Stimulated activated CD4-positive, alpha-beta T cell treated with anti-CD3 and anti-CD28 coated beads, Interleukin-12 subunit alpha, Interleukin-12 subunit beta, amount 100 ng/mL, for 24 hours (primary cell): ENCODE measurements at places on chromosomes 5 and 9.

DNA sequence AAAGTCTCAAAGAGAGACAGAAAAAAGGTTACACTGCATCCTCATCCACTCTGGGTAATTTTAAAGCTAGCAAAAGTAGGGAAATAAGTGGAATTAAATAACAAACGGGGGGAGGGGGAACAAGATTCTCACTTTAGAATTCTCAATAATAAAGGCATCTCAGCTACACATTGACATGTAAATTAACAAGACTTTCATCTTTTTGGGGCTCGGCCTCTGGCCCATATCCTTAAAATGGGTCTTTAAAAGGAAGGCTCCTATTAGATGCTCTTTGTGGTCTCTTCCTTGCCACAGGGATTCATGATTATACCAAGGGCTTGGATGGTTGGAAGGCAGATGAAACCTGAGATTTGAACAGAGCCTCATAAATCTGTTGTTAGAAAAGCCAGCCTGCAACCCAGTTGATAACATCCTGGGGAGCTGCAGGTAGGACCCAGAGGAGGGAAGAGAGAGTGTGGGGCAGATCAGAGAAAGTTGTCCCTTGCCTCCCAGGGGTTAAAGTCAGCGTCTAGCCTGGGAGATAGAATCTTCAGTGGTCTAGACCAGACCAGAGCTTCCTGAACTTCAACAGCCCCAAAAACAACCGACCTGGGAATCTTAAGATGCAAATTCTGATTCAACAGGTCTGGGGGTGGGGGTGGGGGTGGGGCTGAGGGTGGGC, 135.9 kb downstream of the GCNT1 start:
- no peak for DNase-seq

DNA sequence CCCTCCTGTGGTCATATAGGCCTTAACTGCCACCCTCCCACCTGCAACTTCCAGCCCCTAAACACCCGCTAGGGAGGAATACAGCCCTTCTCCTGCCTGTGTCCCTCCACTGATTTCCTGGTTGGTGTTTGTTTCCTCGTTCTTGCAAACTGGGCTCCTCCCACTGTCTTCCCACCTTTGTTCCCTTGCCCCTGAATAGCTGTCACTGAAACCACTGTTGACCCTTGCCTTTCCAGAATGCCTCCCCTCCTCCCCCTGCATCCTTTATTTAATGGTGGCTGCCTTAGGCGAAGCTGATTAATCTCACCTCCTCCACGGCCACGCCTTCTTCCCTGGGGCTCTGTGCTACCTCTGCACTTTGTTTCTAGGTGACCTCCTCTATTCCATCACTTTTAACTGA, 626.7 kb downstream of the BNC2 start:
- no peak for DNase-seq

GRCh38 chr5:168047043-168047668, 244.3 kb upstream of the WWC1 start:
- DNase-seq, result no peak

DNA sequence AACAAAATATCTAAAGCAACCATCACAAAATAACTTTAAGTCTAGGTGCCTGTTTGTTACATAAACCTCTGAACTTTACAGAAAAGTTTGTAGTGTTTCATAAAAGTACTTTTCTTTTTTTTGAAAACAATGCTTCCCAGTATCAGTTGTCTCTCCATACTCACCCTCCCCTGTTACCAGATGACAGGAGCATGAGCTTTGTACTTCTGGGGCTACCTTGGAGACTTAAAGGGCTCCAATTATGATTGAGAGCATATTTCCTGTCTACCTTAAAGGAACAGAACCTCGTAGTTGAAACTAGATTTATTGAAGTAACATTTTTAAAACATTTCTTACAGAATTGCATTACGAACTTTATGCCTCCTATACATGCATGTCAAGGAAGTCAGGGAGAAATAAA, 55.4 kb upstream of the PPP1R2B start:
- no peak for DNase-seq

DNA sequence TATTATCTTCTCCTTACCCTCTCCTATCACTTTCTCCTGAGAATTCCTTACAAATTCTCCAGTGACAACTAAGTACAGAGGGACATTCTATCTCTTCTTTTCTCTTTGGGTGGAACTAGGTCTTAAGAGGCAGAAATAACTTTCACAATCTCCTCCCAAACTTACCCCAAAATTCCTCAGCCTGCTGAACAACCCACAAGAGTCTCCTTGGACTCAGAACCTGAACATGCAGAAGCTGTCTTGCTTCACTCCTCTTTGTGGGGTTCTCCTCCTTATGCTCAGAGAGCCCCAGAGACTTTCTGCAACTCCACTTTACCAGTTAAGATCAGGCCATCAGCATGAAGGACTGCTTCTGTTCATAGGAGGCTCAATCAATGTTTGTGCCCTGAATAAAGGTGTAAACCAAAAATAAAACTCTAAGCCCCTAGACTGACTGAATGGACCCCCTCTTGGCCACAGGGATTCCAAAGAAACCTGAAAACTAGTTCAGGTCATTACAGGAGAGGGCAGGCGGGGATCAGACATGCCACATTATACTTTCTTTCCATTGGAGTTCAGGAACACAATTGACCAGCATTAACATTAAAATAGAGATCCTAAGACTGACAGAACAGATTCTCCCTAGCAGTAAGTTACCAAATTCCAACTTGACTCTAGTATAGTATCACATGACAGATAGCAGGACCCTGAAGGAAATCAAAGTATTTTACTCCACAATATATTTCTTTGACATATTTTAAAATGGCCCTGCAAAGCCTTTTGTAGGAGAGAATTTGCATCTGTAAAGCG, 179.7 kb upstream of the FBXL17 start:
- no peak for DNase-seq

DNA sequence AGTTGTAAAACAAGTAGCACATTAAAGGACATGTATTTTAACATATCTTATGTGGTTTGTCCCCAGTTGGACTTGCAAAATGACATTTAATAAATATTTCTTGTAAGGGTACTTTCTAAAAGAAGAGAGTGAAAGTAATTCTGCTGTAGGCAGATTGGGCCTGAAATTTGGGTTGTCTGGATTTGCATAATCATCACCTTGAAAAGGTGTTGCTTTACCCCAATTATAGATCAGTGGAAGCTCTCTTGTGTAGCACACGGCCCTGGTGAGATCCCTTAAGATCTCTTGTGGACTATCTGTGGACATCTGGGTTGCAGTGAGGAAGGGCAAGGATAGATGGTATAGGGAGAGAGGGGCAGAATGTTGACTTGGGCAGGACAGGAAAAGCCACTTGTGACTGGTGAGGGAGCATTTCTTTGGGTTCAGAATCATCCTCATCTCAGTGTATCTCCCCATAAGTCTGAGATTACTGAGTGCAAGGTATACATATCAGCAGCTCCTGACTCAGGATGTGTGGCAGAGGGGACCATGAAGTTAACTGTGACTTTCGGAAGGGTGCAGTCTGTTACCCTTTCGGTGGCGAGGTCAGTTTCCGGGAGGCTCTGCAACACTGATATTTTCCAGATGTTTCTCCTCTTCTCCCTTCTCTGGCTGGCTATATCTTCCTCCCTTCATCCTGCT, 2.0 kb upstream of the TNFAIP8 start:
- no peak for DNase-seq

- DNase-seq, result no peak
Measured at GRCh38 chr5:14153071-14153864, 10.1 kb downstream of the TRIO start.

GRCh38 chr5:80959768-80960442, at the start of gene RASGRF2:
RASGRF2 (plus strand) TSS chr5:80960363; CDS start chr5:80960739, 376 bp downstream.
- peak; percentile 20 for DNase-seq

DNA sequence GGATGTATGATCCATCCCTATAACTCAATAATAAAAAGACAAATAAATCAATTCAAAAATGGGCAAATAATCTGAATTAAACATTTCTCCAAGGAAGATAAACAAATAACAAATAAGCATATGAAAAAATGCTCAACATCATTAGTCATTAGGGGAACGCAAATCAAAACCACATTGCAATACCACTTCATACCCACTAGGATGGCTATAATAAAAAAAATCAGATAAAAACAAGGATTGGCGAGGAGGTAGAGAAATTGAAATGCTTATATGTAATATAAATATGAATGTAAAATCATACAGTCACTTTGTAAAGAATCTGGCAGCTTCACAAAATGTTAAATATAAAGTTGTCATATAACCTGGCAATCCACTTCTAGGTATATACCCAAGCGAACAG, 52.3 kb upstream of the TBCA start:
- DNase-seq, result no peak

GRCh38 chr5:107990881-107991810, 320.4 kb upstream of the EFNA5 start:
- DNase-seq, result no peak

DNA sequence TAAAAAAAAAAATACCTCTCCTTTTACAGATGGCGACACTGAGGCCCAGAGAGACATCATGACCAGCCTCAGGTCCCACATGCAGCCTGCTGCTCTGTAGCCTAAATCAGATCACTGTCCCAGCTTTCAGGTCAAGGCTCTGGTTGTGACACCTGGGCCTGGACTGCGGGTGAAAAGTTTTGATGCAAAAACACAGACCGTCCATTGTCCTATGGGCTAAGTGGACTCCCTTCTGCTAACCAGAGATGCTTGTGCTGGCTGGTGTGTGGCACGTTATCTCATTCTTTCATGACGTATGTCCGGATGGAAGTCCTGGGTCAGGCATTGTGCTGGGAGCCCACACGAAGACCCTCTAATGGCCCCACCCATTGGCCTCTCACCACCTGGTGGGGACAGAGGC, 7.8 kb downstream of the NEK6 start:
- no peak for DNase-seq

GRCh38 chr5:54645882-54646355, 128.4 kb downstream of the SNX18 start:
- no peak for DNase-seq

DNA sequence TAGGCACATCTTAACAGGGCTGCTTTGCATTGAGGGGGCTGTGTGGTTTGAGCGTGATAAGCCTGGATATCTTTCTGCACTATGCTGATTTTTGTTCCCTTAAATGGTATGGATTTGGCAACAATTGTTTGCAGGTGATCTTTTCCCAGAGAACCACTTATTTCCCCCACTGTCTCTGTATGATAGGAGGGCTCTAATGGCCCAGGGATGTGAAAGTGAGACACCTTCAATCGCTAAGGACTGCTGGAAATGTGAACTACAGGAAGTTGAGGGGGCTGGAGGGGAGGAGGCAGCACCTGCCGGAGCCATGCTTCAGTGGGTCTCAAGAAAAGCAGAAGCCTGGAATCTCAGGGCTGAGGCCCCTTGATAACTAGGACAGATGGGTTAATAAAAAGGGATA, 29.4 kb downstream of the SYK start:
- DNase-seq, result no peak

DNA sequence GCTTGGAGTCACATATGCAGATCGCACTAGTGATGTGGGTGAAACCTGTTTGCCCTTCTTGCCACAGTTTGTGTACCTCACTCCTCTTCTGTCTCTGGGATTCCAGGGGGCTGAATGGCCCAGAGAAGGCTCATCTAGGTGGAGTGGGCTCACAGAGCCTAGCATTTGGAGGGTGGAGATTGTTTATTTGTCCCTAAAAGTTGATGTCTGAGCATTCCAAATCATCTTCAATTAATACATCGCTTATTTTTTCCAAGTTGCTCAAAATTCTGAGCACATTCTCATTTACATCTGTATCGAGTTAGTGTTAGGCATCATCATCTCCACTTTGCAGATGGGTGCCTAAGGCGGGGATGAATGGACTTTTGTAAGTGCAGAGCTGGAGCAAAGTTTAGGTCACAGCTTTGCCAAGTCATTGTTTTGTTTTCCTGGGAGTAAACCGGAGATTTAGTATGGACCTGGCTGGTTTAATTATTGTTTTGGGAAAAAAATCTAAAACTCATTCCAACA, 2.0 kb downstream of the ABL1 start:
- no peak for DNase-seq

DNA sequence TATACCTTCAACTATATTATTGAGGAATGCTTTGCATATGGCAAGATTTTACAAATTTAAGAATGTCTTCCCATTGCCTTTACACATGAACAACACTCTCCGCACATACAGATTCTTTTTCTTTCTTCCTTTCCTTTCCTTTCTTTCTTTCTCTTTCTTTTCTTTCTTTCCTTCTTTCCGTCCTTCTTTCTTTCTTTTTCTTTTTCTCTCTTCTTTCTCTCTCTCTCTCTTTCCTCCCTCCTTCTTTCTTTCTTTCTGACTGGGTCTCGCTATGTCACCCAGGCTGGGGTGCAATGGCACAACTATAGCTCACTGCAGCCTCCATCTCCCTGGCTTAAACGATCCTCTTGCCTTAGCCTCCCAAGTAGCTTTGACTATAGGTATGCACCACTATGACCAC, 13.8 kb downstream of the WDR31 start:
- DNase-seq, result no peak

DNA sequence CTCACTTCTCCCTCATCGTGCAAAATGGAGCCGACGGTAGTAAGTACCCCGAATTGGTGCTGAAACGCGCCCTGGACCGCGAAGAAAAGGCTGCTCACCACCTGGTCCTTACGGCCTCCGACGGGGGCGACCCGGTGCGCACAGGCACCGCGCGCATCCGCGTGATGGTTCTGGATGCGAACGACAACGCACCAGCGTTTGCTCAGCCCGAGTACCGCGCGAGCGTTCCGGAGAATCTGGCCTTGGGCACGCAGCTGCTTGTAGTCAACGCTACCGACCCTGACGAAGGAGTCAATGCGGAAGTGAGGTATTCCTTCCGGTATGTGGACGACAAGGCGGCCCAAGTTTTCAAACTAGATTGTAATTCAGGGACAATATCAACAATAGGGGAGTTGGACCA, 979 bp downstream of the PCDHGA12 start:
- DNase-seq, result no peak

DNA sequence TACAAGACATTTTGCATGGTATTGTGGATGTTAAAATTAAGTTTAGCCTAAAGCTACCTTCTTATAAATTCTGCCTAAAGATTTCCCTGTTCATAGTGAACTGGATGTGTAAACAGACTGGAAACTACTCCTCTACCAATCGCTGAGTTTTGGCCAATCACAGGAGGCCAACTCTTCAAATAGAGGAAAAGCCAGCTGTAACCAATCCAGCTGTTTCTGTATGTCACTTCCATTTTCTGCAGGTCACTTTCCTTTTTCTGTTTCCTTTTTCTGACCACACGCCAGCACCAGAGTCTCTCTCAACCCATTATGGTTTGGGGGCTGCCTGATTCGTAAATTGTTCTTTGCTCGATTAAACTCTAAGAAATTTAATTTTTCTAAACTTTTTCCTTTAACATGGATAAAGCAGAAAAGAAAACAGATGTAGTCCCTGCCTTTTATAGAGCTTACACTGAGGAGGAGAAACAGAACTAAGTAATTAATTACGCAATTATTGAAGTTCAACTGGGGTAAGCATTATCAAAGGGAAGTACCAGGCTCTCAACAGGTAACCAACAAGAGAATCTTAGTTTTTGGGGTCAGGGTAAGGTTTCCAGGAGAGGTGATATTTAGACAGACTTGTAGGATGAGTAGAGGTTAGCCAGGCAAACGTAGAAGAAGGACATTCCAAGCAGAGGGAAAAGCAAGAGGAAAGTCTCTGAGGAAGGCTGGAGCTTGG, 27.7 kb downstream of the RANBP3L start:
- no peak for DNase-seq

DNA sequence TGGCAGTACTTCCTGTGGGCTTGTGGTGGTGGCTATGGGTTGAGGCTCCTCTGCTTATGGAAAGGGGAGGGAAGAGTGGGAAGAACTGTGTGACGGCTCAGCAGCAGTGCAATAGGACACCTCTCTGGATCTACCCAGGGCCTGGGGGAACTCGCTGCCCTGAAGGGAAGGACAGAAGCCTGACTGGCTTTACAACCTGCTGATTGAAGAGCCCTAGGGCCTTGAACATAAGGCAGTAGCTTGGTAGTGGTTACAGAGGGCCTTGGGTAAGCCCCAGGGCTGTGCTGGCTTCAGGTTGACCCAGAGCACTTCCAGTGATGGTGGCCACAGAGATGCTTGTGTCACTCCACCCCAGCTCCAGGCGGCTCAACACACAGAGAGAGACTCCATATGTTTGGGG, 5.5 kb downstream of the CCIN start:
- DNase-seq, result no peak
